NCI-H82 (cell line): ENCODE measurements at places on chromosomes 4 and X.

- no peak for DNase-seq
These were observed 237.6 kb downstream of the SCFD2 start for GRCh38 chr4:53128231-53128630.

GRCh38 chrX:132689612-132690563 is 201.1 kb upstream of the MBNL3 start:
- DNase-seq, result no peak

- no peak for DNase-seq
These were observed 16.5 kb upstream of the SYNPO2 start for GRCh38 chr4:118872181-118872580.

DNA sequence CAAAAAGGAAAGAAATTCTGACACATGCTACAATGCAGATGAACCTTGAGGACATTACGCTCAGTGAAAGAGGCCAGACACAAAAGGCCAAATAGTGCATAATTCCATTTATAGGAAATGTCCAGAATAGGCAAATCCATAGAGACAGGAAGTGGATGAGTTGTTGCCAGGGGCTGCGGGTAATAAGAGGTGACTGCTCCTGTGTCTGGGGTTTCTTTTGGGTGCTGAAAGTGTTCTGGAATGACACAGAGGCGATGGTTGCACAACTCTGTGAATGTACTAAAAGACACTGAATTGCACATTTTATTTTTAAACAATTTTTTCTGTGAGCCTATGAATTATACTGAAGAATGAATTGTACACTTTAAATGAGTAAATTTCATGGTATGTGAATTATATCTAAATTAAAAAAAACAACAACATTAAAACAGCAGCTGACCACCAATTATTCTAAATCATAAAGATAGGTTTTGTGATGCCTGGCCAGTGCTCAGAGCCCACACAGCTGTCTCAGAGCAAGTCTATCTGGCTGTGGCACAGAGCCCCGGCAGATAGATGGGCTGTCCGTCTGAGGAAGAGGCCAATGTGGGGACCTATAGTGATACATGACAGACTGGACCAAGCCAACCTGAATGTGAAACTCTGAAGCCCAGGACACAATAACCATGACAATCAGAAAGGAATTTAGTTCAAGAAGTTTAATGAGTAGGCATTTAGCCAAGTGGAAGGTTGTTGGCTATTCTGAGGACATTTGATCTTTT is 23.5 kb upstream of the IRAK1 start:
- no peak for DNase-seq

DNA sequence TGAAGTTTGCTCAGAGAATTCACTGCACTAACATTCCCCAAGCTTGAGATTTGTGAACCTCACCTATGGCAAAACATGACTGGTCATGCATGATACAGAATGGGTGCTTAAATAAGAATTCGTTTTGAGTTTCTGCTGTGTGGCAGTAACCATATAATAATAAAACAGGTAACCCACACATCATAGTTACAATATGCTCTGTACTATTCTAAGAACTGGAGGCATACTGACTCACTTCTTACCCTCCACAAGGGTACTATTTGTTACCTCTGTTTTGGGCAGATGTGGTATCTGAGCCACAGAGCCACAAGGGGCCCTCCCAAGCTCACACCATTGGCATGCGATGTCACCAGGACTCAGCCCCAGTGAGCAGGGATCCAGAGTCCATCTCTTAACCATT is 17.6 kb downstream of the SLC2A9 start:
- no peak for DNase-seq

DNA sequence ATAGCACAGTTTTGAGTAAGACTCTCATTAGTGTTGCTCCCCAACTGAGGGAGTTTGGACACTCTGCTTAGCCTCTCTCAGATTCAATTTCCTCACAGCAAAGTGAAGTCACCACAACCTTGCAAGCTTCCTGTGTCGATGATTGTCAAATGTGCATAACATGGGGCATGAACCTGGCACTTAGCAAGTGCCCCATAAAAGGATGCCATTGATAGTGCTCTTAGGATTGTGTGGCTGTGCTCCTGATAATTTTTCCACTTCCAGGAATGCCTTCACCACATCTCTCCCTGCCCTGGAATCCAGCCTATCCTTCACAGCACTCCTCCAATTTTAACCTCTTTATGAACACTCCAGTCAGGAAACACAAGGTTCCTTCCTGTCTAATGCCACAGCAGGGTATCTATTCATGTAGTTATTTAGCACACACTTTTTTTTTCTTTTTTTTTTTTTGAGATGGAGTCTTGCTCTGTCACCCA is 309.4 kb downstream of the PPP3CA start:
- DNase-seq, result no peak

- DNase-seq, result peak; percentile 1
These were observed 93.5 kb downstream of the SEL1L3 start for GRCh38 chr4:25769251-25769650.

DNA sequence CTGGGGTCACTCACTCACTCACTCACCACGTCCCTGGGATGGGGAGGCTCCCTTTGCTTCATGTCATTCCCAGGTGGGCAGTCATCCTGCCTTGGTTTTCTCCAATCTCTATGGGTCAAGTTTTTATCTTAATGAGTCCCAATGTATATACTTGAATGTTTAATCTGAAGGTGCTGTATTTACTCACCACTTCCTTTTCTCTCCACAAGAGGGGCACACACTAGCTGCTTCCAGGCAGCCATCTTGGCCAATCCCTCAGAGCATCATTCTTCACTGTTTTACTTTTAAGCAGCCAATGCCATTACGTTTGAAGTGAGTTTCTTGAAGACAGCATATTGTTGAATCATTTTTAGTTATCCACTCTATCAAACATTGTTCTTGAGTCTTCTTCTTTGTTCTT is 153.4 kb upstream of the ARSJ start:
- DNase-seq, result peak; percentile 8

DNA sequence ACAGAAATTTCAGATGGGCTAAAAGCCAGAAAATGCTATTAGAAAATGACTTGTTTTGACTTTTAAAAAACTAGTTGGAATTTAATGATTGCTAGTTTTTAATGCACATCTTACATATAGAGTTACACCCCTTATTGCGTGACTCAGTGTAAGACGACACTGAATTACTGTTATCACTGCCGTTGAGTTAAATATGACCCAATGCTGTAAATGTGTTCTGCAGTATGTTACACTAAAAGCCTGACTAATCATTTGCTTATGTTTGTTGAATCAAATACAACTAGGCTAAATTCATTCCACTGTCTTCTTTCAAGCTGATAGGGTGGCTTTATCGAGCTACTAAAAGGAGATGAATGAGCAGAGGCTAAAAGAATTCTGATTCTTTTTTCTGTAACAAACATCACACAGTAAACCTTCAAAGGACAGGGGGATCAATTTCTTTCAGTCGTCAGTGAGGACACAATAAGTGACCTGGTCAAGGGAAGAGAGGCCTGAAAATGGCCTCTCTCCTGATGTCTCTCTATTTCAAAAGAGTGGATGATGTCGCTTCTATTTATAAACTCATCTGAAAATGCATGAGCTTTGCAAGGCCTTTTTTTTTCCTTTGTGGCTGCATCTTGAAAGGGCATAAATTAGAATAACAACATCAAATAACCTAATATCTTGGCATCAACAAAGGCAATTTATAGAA is 142.2 kb upstream of the KCNIP4 start:
- no peak for DNase-seq

DNA sequence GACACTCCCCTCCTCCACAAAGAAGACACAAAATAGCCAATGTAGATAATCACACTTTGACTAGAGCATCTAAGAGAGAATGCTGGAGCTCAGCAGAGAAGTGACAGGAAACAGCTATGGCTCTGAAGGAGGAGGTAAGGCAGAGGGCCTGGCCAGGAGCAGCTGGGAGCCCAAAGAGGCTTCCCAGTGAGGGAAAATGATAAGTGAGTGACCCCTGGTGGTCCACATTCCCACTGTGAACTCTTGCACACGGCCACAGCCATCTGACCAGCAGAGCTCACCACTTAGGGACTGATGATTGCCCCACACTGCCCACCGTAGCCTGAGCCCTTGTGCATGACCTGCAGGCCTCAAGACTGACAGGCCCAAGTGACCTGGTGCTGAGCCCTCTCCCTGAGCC is 162.7 kb upstream of the GALNTL6 start:
- DNase-seq, result peak; percentile 30

- peak; percentile 79 for DNase-seq
These were observed 52.9 kb downstream of the TRIM2 start for GRCh38 chr4:153257151-153257620.

- DNase-seq, result peak; percentile 4
These were observed 144.1 kb downstream of the DIPK2B start for GRCh38 chrX:45056428-45057145.

DNA sequence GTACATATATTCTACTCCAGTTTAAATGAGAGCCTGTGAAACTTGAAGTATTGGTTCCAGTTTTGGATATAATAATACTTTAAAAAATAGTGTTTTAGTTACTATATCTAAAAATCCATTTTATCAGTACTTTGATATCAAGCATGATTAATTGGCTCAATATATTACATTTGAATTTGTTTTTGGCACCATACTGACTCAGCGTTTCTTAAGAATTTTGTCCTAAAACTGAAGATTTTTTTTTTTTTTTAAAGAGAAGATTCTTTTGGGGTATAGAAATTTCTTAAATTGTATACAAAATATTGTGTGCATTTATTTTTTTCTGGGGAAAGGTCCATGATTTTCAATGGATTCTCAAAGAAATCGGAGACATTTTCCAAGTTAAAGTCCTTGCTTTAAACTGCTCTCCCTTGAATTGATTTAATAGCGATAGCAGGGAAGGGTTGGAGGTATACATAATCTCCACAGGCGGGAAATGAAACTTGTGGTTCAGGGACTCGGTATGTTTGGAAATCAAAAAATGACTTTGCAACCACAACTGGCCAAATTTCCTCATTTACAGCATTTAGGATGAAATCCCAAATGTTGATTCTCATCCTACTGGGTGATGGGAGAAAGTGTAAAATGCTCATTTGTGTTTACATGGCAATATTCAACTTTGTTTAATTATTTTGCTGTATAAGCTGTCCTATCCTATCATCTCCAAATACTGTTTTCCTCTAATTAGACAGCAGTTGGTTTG is 62.3 kb downstream of the TMA16 start:
- DNase-seq, result no peak

DNA sequence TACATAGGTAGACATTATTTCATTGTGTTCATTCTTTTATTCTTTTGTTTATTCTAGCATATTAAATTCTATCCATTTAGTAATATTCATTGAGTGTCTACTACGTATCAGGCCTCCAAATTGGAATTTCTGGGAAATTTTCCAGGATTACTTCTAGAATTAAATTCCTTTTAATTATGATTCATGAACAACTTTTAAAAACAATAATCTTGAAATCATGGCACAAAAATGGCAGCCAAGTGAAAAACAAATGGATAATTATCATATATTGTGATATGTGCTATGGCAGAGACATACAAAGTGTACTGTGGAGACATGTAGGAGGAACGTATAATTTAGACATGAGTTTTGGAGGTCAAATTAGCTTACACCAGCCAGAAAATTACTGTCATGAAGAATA is 868.5 kb downstream of the FAT4 start:
- DNase-seq, result no peak

- DNase-seq, result no peak
These were observed 855.1 kb downstream of the GLUD2 start for GRCh38 chrX:121902463-121902862.

GRCh38 chr4:102789317-102789717 is 28.5 kb upstream of the MANBA start:
- no peak for DNase-seq

GRCh38 chrX:25070038-25070437 is 54.3 kb upstream of the ARX start:
- no peak for DNase-seq

DNA sequence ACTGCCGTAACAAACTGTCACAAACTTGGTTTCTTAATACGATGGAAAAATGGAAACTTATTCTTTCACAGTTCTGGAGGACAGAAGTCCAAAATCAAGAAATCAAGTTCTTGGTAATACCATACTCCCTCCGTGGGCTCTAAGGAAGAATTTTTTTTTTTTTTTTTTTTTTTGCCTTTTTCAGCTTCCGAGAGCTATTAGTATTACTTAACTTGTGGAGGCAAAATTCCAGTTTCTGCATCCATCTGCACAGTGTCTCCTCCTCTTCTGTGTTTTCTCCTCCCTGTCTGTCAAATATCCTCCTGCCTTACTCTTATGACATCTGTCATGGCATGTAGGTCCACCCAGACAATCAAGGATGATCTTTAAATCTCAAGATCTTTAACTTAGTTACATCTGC is 426.6 kb downstream of the SPRY1 start:
- no peak for DNase-seq

DNA sequence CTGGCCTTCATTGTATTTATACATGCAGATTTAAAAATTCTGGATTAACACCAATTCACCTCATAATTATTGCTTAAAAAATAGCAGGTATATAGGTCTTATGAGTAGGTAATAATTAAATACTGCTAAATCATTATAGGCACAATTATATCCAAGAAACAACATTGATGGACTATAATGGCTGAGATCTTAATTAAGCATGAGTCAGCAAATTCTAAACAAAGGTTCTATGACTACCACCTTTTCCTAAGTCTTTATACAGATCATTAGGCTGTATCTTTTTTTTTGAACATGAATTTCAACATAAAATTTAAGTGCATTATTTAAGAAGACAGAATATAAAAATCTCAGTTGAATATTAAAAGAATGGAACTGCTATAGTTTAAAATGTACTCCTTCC is 1678.7 kb upstream of the PCDH10 start:
- DNase-seq, result no peak
